ENCODE measurements at places on chromosomes 4 and X.

GRCh38 chr4:54543088-54543795 is 114.5 kb upstream of the KIT start:
- DNase-seq = no peak

DNA sequence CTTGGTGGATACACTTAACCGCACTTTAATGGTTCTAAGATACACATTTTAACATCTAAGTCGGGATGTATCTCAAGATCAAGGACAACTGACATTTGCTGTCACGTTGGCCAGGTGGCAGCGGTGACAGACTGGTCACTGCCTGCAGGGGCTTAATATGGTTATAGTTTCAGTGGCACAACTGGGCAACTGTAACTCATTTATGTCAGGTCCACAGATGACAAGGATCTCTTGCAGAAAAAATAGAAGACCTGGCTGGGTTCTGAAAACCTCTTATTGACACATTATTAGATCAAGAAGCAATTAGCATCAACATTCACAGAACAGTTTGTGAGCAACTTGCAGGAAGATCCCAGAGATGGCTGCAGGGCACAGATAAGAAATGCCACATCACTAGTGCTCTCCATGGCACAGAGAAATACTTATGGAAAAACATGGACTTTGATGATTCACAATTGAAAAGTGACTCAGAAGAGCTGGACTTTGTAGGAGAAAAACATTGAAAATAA is 99.6 kb upstream of the SORBS2 start:
- DNase-seq = no peak

DNA sequence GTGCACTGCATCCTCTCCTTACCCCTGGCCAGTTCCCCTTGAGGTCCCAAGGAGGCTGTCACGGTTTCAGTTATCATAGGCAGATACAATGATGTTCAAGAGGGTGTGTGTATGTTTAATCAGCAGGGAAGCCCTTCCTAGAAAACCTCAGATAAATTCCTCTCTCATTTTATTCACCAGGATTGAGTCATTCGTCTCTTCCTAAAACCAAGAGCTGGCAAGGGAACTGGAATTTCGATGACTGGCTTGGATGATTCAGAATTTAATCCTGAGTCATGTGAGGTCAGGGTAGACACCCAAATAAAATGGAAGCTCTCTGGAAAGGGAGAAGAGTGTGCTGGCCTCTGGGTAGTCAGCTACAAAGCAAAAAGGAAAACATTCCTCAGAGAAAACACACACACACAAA is 106.2 kb upstream of the RAPGEF2 start:
- no peak for DNase-seq

DNA sequence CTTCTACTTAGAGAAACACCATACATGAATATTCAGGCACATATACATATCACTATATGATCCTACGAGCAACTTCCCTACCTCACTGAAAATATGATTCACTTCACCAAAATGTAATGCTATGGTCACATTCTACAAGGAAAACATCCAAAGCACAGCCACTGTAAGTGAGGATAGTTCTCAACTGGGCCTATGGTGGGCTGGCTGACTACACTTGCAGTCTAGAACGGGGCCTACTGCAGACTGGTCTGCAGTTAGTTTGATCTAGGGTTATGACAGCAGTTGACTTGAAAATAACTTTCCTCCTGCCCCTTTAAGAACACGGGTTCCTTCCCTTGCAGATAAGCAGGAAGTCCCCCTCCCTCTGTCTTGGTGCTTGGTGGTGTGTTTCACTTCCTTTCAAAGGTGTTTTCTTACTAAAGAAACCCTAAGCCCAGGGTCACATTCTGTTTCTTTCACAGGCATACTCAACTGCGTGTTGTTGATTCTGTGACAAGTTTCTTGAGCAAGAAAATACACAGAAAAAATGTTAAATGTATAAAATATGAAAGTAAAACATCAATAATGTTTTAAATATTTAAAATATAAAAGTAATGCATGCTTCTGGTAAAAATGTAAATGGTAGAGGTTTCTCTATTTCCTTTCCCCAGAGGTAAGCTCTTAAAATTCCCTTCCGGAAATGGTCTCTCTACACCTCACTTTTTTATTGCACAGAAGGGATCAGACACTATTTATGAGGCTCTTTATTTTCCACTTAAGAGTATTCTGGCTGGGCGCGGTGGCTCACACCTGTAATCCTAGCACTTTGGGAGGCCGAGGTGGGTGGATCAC is 18.0 kb upstream of the TMSB4X start:
- no peak for DNase-seq

DNA sequence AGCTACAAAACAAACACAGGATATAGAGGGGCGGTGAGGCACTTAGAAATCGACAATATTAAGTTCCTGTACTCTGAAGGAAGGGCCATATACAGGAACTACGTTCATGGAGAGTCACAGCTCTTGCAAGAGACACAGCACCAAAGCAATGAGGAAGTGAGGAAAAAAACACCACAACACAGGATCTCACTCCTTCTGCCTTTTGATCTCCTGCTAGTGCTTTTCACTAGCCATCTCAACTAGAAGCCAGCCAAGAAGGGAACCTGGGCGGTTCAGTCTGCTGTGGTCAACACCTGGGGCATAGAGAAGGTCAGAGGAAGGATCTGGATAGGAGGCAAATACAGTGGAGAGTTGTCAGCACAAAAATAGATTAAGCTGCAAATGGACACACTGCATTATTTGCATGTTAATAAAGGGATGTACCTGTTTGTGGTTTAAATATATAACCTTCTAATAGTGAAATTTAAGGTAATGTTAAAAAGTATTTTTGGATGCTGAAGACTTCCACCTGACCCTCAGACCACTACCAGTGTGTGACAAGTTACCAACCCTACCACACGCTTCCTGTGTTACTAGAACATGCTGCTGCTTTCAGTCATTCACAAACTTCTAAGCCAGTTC is 104.6 kb downstream of the DTHD1 start:
- no peak for DNase-seq

GRCh38 chr4:140254651-140255299 is 100.8 kb upstream of the MAML3 start:
- no peak for DNase-seq

- no peak for DNase-seq
Measured at GRCh38 chrX:42047886-42048285, 124.5 kb upstream of the CASK start.

DNA sequence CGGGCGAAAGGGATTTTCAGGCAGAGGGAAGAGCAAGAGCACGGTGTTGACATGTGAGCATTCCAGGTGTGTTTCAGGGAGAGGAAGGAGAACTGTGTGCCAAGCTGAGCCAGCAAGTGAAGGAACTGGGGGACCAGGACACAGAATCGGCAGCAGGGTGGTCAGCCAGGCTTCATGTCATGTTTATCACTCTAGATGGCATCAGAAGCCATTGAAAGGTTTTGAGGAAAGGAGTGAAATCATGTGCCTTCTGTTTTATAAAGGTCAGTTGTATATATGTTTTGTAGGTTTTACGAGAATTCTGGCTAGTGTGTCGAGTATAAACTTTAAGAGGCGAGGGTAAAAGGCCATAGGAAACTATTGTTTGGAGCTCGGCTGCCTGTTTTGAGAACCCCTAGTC is 682.3 kb downstream of the TRIML1 start:
- DNase-seq = no peak

- no peak for DNase-seq
Measured at GRCh38 chr4:38177035-38177546, 216.9 kb downstream of the PTTG2 start.

DNA sequence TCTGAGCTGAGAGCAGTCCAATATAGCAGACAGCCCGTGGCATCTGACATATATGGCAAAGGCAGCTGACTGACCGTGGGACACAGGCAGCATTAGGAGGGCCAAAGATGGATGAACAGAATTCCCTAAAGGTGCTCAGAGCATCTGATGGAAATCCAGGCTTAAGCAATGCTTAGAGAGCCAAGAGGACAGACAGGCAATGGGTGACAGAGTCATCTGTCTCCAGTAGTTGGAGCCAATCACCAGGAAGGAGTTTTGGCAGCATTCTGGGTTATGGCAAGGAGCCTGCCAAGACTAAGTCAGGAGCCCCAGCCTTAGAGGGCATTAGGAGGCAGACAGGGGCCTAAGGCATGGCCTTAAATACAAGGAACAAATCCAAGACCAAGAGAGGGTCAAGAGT is 153.3 kb upstream of the USP9X start:
- DNase-seq = no peak

- no peak for DNase-seq
Measured at GRCh38 chr4:32488690-32489089, 1768.5 kb downstream of the PCDH7 start.

GRCh38 chr4:14831416-14831815 is 170.9 kb upstream of the CPEB2 start:
- no peak for DNase-seq

DNA sequence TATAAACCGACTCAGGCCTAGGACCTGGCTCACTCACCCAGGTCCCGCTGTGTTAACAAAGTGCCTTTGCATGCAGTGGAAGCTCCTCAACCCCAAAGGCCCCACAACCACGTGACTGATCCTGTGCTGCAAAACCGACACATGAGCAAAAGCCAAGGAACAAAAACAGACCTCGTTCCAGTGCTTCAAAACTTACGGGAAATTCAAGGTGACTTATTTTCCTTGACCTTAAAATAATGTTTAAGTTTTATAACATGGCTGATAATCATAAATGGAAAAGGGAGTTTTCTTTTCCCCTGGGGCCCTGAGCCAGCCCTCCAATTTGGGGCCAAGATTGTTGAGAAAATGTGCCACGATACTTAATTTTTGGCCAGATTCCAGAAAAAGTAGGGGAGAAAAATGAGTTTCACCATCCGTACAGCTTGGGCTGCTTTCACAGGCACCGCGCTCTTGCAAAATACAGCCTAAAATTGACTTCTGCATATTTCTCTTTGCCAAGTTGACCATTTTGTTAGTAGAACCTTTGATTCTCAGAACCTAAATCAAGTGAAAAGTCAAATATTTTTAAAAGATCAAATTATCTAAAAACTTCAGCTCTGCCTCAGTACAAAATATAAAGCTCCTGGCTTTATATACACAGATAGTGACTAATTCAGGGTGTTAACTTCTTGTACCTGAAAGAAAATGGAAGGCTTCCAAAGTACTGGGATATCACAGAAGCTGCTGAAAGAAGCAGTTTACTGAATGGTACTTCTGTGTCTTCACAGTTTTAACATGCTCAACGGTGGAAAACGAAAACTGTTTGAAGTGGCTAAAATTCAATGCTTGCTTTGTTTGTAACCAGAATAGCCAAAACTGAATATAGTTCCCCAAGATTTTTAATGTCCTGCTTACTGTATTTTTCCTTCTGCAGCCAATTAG is 93.8 kb downstream of the APBB2 start:
- DNase-seq = no peak

- no peak for DNase-seq
Measured at GRCh38 chr4:187416216-187416615, 579.4 kb upstream of the ZFP42 start.

- DNase-seq = no peak
Measured at GRCh38 chr4:10635091-10635490, 49.5 kb downstream of the CLNK start.

GRCh38 chr4:89100853-89101252 is 10.5 kb upstream of the TIGD2 start:
- no peak for DNase-seq

DNA sequence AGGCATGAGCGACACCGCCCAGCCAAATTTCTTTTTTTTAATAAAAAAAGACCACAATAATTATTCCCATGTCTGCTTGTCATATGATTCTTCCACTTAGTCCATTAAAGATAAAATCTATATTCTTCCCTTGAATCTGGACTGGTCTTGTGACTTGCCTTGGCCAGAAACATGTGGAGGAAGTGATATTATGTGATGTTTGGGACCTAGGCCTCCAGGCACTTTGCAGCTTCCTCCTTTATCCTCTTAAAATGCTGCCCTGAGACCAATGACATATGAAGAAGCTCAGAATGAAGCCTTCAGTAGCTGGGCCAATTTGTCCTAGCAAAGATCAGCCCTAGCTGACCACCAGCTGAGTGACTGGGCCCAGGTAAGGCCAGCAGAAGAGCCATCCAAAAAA is 250.0 kb downstream of the INPP4B start:
- DNase-seq = no peak

- DNase-seq = no peak
Measured at GRCh38 chrX:154057791-154058190, 38.1 kb upstream of the IRAK1 start.

DNA sequence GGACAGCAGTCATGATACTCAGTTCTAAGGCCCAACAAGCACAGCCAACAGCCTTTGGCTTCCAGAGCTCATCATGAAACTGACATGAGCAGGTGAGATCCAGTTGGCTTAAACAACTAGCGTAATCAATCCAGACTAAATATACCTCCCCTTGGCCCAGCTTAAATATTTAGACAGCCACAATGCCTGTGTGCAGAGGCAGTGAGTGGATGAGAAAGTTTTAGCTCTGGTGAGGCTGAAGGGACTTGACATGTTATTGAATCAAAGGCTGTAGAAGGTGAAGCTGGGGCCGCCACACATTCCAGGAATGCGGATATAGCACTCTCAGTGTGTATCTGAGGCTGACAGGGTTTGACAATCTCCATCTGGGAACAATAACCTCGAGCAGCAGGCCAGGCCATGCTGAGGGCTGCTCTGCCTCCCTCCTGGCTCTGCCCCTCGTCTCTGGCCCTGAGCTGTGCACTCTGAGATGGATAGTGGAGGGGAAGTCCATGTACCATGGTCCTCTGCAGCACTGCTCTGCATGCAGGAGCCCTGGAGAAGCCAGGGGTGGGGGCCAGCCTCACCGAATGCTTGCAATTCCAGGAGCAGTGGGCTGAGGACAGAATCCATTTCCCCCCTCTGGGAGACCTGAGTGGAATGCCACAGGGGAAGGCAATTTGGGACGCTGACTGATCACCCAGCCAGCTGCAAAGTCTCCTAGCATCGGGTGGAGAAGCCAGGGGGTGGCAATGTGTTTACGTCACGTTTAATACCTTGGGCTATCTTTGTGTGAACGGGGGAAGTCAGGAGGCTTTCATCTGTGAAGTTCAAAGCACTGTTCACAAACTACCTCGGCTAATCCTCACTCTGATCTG is 37.3 kb upstream of the RASL11B start:
- DNase-seq = no peak

- DNase-seq = no peak
Measured at GRCh38 chr4:101142259-101142658, 205.1 kb downstream of the PPP3CA start.

- DNase-seq = no peak
Measured at GRCh38 chrX:39096599-39096998, 295.3 kb downstream of the MID1IP1 start.

DNA sequence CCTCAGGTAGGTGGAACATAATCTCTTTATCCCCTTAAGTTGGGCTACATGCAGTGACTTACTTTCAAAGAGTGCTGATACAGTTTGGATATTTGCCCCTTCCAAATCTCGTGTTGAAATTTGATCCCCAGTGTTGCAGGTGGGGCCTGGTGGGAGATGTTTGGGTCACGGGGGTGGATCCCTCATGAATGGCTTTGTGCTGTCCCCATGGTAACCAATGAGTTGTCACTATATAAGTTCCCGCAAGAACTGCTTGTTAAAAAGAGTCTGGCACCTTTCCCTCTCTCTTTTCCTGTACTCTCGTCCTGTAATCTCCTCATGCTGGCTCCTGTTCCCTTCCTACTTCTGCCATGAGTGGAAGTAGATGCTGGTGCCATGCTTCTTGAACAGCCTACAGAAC is 71.3 kb downstream of the GLRA3 start:
- DNase-seq = no peak
